ENCODE measurements at places on chromosomes 12 and 14. TPM values are rescaled to one million over a fixed set of nuclear protein-coding genes. Genes with fewer than 3 reads are reported as not detected.

- peak; percentile 80 for DNase-seq
These were observed 128.8 kb downstream of the LMNTD1 start for GRCh38 chr12:25424211-25424731.

GRCh38 chr14:51868405-51868804 lies 8.0 kb downstream of the GNG2 start:
- no peak for DNase-seq

- DNase-seq, result no peak
These were observed 55.9 kb downstream of the SOX5 start for GRCh38 chr12:23893611-23894010.

DNA sequence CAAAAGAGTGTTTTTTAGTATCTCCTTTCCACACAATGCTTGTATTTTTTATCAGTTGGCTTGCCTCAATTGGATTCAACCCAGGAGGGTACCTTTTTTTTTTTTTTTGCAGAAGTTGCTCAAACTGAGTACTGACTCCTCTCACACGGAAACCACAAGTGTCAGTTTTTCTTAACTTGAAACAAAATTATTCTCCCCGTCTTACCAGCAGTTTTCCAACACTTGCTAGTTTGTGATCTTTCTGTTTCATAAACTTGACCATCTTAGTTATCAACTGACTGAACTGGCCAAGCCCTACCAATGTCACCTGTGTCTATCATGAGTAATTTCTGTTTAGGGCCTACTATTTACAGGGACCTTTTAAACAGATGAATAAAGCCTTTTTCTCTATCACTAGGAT lies 34.1 kb upstream of the ITPR2 start:
- DNase-seq, result no peak

- no peak for DNase-seq
These were observed 600.5 kb downstream of the RERGL start for GRCh38 chr12:17489452-17489851.

GRCh38 chr12:112023759-112024396 lies 10.7 kb downstream of the ERP29 start:
- DNase-seq, result no peak

ABCC9 gene
- polyA plus RNA-seq, result 73.6 TPM

All from muscle of arm (tissue), 14 donors.